ENCODE measurements at places on chromosomes 6 and 20. TPM values are rescaled to one million over a fixed set of nuclear protein-coding genes. Genes with fewer than 3 reads are reported as not detected.

TBXT gene
- total RNA-seq = not detected

CUL7 gene
- total RNA-seq = 9.8 TPM

MRPL14 gene
- 22.5 TPM for total RNA-seq

ENPP5 gene
- 1.7 TPM for total RNA-seq

TASP1 gene
- 19.4 TPM for total RNA-seq

DNA sequence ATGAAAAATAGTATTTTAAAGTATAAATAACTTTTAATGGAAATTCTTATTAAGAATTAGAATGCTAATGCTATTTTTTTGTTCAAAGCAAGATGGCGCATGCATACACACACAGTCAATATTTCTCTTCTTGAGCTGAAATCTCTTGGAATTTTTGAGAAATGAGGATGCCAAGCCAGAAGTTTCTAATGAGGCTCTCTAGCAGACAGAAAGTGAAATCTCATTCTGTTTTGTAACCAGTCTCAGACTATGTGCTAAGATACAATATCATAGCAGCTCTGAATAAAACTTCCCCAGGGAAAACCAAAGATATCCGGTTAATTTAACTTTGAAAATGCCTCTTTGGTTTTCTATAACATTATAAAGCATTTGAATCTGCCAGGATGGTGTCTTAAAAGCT, 97.2 kb upstream of the HDAC2 start:
- DNase-seq = no peak

GRCh38 chr20:32233286-32233685, 25.6 kb downstream of the POFUT1 start:
- no peak for DNase-seq

DNA sequence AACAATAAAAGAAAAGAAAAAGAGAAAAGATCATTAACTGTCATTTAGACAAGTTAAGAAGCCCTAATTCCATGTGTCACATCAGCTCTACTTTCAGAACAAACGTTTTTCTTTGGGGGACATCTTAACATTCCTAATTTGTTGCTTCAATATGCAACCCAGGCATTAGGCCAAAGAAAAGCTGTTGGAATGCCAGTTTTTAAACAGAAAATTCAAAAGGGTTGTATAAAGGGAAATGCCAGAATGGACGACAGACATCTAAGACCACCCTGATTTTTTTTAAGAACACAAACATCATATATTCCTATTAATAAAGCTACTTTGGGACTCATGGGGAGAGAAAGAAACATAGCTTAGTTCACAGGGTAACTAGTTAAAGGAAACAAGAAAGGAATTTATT, 315.0 kb downstream of the GMDS start:
- no peak for DNase-seq

DNA sequence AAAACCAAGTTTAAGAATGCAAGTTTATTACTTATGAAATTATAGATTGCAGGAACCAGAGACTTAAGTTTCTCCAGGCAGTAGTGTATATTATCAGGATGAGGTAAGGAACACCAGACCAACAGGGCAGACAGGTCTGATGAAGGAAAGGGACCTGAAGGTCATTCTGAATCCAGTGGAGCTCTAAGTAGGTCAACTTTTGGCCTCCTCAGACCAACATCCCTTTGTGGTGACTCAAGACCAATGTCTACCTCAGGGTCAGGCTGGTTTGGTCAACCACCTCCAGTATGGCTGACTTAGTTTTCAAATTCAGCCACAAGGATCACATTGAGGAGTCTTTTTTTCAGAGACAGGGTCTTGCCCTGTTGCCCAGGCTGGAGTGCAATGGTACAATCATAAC, 38.7 kb upstream of the TFAP2A start:
- DNase-seq = no peak

- DNase-seq = no peak
These were observed 86.9 kb downstream of the RFX6 start for GRCh38 chr6:116963972-116964371.

GRCh38 chr6:142292166-142292924, 9.5 kb upstream of the ADGRG6 start:
- no peak for DNase-seq

DNA sequence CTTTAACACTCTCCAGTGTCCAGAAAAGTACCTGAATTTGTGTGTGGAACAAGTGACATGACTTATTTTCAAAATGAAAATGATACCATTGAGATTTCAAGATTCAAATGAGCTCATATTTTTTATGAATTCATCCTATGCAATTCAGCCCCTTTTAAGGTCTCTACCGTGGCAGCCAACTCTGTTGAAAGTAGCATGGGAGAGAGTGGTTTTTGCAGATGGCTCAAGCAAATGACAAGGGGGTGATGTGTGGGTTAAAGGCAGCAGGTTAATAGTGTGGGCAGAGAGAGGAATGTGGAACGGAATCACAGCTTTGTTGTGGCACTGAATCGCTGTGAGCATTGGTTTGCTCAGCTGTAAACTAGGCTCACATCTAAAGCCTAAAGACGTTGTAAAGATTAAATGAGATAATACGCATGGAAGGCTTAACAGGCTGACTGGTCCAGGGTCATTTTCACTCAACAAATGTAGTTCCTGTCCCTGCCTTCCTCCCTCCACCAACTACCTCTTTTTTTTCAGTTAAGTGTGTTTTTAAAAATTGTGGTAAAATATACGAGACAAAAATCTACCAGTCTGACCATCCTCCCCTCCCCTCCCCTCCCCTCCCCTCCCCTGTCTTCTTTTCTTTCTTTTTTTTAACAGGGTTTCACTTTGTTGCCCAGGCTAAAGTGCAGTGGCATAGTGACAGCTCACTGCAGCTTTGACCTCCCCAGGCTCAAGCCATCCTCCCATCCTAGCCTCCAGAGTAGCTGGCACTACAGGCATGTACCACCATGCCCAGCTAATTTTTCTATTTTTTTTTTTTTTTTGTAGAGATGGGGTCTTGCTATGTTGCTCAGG, 114.7 kb upstream of the ZNF217 start:
- DNase-seq = no peak

GRCh38 chr20:50646483-50646996, 44.8 kb downstream of the RIPOR3 start:
- no peak for DNase-seq

- no peak for DNase-seq
These were observed 345.3 kb upstream of the SLC35B3 start for GRCh38 chr6:8780653-8781052.

- no peak for DNase-seq
These were observed 41.1 kb downstream of the PPP1R14C start for GRCh38 chr6:150183966-150184365.

DNA sequence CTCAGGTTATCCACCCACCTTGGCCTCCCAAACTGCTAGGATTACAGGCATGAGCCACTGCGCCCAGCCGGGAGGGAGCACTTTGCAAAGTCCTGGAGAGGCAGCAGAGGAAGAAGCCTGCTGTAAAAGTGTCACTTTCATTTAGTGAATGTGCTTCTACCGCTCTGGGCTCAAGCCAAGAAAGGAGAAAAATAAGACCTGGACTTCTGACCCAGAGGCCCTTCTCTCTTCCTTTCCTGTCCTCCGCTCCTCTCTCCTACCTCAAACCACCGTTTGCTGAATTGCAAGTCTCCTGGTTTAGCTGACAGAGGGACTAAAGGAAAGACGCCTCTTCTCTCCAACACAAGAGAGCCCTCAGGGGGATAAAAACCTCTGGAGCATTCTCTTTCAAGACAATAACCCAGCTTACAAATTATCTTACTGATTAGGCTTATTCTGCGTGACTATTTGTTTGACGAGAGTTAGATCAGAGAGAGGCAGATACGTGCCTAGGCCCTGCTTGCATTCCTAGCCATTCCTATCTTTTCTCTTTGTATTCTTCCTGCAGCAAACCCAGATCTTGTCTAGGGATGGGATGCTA, 84.2 kb upstream of the SLC22A23 start:
- DNase-seq = no peak

All from T-cell (primary cell).